ENCODE measurements at places on chromosomes 2 and 18.

- DNase-seq: no peak
These were observed 18.2 kb downstream of the SLC8A1 start for GRCh38 chr2:40433736-40434135.

DNA sequence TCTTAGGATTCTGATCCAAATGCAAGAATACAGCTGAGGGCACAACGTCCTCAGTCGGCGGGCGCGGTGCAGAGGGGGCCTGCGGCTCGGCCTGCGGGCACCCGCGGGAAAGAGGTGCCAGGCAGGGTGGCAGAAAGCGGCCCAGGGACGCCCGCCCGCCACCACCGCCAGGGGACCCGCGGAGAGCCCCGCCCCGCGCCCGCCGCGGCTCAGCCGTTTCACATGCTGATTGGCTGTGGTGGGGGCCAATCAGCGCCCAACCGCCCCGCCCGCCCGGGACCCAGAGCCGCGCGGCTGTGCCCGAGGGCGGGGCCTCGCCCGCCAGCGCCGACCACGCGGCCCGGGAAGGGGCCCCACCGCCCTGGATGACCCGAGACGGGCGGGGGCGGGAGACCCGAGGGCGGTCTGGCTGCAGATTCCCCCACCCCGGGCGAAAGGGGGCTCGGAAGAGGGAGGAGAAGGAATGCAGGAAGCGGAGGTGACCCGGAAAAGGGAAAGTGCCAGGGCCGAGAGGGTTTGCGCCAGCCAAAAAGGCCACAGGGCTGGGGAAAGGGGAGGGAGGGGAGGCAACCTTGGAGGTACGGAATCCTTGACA is 8.0 kb downstream of the IRS1 start:
- DNase-seq: peak; percentile 92

DNA sequence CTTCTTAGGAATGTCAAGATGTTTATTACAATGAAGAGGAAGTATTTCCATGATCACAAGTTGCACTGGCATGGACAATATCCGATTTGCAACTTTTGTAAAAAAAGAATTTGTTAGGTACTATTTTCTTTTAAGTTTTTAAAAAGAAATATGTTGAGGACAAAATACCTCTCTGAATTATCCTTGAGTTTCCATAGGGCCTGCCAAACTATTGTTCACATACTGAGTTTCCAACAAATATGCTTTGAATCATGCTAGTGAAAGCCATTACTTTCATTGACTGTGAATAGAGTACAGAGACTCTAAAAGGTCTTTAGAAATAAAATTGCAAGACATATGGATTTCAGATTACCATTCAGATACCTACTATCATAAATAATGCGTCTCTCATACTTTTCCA is 566.1 kb downstream of the TMEM182 start:
- no peak for DNase-seq

DNA sequence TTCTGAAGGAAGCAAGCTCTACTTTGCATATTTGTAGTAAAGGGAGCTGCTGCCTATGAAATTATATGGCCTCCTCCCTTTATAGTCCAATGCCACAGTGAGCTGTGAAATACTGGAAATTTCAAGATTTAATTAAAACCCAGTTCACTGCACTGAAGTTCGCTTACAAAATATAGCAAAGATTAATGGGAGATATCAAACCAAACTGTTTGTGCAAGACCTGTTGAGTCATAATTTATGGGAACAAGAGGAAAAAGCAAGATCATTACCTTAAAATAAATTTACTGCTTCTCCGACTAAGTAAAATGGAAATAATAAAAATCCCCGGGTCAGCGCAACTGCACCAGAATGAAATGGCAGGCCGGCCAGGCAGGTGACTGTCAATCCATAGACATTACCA is 215.5 kb upstream of the RAB6C start:
- DNase-seq: no peak

DNA sequence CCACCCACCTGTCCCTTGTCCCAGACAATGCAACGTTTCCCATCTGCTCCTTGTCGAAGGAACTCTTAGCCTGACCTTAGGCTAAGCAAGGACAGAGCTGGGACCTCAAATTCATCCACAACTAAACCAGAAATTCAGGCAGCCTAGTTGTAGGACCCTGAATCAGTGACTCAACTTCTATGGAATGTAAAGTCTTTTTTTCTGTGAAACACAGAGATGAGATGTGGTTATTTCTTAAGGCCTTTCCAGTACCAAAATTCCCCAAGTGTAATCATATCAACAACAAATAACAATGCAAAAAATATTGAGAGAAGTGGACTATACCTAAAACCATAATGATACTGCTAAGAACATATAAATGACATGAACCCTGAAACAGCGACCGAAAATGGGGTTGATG is 46.7 kb downstream of the EN1 start:
- no peak for DNase-seq

GRCh38 chr2:34705551-34706247 is 1106.6 kb upstream of the FAM98A start:
- no peak for DNase-seq

- peak; percentile 66 for DNase-seq
These were observed 119.2 kb downstream of the ANKRD44 start for GRCh38 chr2:197191177-197191939.

DNA sequence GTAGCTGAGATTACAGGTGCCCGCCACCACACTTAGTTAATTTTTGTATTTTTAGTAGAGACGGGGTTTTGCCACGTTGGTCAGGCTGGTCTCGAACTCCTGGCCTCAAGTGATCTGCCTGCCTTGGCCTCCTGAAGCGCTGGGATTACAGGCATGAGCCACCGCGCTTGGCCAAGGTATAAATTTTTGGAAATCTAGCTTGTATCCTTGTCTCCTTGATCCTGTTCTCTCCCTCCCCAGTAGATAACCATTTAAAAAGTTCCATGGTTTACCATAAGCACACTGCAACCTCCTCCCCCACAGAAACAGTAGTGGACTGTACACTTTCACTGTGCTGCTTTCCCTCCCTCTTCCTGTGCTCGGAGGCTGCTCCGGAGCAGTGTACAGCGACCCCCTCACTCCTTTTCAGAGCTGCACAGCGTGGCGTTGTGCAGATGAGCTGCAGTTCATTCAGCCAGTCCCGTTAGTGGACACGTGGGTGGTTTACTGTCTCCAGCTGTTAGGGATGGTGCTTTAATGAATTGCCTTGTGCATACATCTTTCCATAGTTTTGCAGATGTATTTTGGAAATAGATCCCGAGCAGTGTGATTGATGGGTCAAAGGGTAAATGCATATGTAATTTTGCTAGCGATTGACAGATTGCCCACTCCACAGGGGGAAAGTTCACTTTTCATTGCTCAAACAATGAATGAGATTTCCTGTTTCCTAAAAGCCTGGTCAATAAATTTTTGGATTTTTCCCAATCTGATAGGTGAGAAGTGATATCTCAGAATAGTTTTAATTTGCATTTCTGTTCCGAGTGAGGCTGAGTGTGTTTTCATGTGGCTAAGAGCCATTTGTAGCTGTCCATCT is 14.8 kb downstream of the ASB1 start:
- DNase-seq: no peak

- DNase-seq: no peak
These were observed 5.8 kb downstream of the FHOD3 start for GRCh38 chr18:36303211-36303844.

GRCh38 chr18:75830828-75831227 is 403.3 kb upstream of the SMIM21 start:
- no peak for DNase-seq

- peak; percentile 28 for DNase-seq
These were observed 7.9 kb upstream of the CFAP36 start for GRCh38 chr2:55511508-55512124.

GRCh38 chr2:758073-758820 is 81.0 kb upstream of the TMEM18 start:
- DNase-seq: no peak

DNA sequence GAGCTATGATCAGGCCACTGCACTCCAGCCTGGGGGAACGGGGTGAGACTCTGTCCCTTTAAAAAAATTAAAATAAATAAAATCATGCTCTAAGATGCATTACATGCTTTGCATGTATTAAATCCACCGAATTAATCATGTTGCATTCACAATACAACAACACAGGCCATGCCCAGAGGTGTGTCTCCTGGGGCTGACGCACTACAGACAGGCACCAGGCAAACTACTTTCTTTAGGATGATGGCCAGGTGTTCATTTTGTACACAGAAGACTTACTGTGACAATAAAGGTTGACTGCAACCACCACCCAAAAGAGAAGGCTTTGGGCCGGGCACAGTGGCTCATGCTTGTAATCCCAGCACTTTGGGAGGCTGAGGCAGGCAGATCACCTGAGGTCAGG is 226.8 kb upstream of the PXDN start:
- DNase-seq: peak; percentile 21

GRCh38 chr2:127342101-127342500 is 45.7 kb downstream of the MAP3K2 start:
- no peak for DNase-seq

- DNase-seq: no peak
These were observed 116.5 kb downstream of the NCK2 start for GRCh38 chr2:105861200-105861599.

DNA sequence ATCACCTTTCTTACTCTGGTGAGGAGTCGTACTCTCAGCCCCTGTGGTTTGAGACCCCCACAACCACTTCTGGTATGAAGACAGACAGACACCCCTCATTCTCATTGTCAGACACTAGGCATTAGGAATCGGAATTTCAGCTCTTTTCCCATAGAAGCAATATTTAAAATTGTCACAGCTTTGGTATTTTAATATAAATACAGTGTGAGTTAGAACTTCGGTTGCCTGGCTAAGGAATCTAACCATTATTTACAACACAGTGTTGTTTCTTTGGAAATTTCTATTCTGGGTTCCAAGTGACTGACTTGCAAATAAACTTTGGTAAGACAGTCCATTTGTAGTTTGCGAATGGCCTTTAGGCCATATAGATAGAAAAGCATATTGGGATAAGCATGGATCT is 318.1 kb downstream of the PARD3B start:
- DNase-seq: no peak

DNA sequence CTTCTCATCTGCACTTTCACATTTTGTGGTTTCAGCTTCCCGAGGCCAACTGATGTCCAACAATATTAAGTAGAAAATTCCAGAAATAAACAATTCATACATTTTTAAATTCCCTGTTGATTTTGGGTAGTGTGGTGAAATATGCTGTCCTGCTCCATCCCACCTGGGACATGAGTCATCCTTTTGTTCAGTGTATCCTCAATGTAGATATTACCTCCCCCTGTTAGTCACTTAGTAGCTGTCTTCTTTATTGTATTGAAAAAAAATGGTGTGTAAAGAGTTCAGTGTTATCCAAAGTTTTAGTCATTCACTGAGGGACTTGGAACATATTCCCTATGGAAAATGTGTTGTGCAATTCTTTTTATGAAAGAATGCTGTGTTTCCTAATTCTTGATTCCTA is 348.1 kb downstream of the SOCS6 start:
- no peak for DNase-seq

DNA sequence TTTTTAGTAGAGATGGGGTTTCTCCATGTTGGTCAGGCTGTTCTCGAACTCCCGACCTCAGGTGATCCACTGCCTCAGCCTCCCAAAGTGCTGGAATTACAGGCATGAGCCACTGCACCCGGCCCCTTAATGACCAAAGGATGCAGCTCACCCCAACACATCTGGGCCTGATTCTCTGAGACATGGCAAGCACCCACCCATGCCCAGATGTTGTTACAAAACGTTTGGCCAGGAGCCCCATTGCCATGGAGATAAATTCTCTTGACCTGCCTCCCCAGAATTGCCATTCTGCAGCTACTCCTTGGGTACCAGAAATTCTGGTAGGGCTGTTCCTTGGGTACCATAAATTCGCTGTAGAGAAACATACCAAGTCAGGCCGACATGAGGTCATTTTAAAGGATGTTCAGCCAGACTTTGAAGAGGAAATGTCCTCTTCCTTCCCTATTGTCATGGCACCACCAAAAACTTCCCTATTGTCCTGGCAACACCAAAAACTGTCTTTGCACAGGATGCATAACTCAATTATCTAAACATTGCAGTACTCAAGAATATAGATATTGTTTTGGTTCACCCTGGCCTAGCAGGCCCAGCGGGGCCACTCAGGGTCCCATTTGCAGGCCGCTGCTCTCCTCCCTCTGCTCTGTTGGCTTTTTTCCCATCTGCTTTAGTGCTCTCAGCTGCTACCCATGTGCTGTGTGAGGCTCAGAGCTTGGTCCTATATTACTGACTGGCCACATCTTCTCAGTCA is 160.9 kb upstream of the TTC39C start:
- DNase-seq: no peak

- no peak for DNase-seq
These were observed 294.5 kb upstream of the NT5C1B start for GRCh38 chr2:18883616-18884456.

GRCh38 chr2:48341551-48342133 is 188.3 kb upstream of the STON1 start:
- no peak for DNase-seq

Measured in NCI-H345 (cell line).